H4 (cell line): ENCODE measurements at places on chromosomes 13 and 19.

DNA sequence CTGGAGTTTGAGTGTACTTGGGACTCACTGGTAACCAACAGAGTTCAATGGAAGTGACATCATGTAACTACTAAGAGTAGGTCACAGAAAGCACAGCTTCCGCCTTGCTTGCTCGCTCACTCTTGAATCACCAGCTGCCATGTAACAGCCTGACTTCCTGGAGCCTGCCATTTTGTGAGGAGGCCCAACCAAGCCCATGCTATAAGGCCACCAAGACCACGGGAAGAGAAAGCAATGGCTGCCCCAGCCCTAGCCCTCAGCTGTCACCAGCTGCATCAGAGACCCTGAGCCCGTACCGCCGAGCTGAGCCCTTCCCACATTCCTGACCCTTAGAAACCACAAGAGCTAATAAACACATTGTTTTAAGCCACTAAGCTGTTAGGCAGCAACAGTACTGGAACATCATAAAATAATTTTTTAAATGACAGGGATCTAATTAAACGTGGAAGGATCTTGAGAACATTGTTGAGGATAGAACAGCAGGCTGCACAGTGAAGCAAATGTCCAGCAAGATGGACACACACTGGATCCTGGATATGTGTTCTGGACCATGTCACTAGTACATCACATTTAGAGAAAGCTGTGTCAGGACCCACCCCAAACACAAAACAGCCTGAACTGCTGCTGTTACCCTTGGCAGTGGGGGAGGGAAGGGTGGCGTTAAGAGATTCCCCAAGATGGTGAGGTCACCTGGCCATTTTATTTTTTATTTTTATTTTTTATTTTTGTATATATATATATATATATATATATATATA lies 21.7 kb upstream of the LDLR start:
- no peak for DNase-seq

GRCh38 chr13:33512880-33513554 lies 227.5 kb upstream of the STARD13 start:
- DNase-seq, result peak; percentile 63

- peak; percentile 60 for DNase-seq
Observed at GRCh38 chr19:49672131-49672919, 4.7 kb upstream of the PRMT1 start.

DNA sequence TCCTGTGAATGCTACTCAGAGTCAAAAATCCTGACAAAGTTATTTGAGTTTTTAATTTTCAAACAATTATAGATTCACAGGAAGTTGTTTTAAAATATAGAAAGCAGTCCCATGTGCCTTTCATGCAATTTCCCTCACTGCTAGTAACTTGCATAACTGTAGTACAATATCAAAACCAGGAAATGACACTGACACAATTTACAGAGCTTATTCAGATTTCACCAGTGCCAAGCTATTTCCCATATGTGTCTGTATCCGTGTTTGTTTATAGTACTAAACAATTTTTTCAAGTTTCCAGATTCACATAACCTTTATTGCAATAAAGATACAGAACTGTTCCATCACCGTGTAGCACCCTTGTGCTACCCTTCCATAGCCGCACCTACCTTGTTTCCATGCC lies 934.6 kb downstream of the PCDH17 start:
- DNase-seq, result no peak
